ENCODE measurements at places on chromosomes 3 and 15. TPM values are rescaled to one million over a fixed set of nuclear protein-coding genes. Genes with fewer than 3 reads are reported as not detected.

GRCh38 chr3:15796771-15797641 lies 773 bp downstream of the ANKRD28 start:
- peak; percentile 77 for DNase-seq

- no peak for DNase-seq
Observed at GRCh38 chr15:31516874-31517273, 190.2 kb downstream of the KLF13 start.

ABHD17C gene
- total RNA-seq, result 5.4 TPM

PBRM1 gene
- 72.6 TPM for total RNA-seq

DPPA4 gene
- not detected for total RNA-seq

LCTL gene
- total RNA-seq, result 8.9 TPM

CCDC39 gene
- total RNA-seq, result not detected

ECT2 gene
- total RNA-seq, result 37.8 TPM

- DNase-seq, result no peak
Observed at GRCh38 chr3:78029775-78030174, 989.9 kb downstream of the ROBO2 start.

DNA sequence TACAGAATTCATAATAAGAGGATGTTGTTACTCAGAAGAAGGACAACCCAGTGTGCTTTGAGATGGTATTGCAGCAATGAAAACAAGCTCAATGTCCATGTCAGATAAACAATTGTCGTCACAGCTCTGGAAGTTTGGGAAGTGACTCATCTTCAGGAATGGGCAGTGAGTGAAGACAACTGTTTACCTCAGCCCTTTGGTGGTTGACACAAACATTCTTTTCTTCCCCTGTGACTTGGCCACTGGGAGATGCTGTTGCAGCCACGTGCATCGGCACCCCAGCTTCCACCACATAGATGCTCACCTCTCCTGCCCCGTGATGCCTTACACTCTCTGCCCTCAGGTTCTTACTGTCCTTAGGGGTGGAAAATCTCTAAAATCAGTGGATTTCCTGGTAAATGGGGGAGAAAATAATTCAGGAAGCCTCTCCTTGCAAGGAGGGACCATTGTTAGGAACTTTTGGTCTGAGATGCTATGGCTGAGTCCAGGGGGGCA lies 114.1 kb upstream of the GALNT15 start:
- peak; percentile 100 for DNase-seq

DNA sequence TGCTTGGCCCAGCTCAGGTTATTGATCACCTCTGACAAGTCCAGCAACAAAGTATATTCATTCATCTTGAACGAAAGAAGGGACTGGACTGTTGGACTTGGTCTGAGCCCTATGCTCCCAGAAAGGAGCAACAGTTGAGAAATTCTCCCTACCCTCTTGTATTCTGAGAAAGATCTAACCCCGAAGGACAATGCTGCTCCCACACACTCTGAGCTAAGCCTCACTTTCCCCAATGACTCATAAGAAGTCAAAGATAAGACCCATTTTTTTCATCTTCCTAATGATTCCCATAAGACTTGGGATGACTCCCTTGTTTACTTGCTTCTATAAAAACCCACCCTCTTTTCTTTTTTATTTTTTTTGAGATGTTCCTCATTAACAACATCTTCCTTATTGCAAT lies 549.4 kb upstream of the MDFIC2 start:
- DNase-seq, result peak; percentile 91

DNA sequence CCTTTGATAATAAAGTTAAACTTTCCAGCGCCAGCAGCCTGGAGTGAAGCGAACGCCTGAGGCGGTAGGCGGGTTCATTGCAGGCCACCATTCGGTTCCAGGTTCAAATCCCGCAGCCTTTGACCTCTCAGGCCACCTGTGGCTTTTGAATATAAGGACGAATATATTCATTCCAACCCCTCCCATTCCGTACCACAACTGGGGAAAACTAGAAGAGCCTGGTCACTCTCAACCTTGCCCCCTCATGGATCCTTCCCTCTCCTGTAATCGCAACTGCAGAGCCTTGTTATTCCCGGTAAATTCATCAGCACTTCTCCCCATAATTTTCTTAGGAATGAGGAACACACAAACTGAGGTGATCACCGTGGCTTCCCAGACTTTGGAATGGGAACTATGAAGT lies 35.2 kb downstream of the ZIC4 start:
- no peak for DNase-seq

TEX55 gene
- total RNA-seq, result not detected

DNA sequence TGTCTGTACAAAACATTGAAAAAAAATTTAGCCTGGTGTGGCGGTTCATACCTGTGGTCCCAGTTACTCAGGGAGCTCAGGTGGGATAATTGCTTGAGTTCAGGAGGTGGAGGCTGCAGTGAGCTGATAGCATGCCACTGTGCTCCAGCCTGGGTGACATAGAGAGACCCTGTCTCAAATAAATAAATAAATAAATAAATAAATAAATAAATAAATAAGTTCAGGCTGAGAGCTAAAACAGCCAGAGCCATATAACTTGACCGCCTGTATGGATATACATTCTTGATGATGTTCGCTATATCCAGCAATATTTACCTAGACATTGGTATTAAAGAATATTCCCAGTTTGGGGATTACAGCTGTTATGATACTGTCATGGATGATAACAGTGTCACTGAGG lies 146.9 kb downstream of the KCNH8 start:
- DNase-seq, result no peak

ARGFX gene
- total RNA-seq, result not detected

DNA sequence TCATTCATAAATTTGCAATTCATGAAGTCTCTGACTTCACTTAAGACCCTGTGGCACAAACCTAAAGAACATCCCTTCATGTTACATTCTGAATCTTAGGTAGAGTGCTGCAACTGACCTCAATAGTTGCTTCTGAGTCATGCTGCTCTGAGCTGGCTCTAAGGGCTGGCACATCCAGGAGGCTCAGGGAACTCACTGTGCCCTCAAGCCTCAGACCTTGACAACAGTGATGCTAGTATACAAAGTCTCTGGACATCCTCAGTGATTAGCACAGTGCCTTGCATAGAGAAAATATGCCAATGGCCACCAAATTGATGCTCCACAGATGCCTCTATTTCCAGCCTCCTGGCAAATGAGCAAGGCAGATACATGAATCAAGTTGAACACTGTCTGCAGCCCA lies 740.9 kb upstream of the LMCD1 start:
- DNase-seq, result no peak

DNA sequence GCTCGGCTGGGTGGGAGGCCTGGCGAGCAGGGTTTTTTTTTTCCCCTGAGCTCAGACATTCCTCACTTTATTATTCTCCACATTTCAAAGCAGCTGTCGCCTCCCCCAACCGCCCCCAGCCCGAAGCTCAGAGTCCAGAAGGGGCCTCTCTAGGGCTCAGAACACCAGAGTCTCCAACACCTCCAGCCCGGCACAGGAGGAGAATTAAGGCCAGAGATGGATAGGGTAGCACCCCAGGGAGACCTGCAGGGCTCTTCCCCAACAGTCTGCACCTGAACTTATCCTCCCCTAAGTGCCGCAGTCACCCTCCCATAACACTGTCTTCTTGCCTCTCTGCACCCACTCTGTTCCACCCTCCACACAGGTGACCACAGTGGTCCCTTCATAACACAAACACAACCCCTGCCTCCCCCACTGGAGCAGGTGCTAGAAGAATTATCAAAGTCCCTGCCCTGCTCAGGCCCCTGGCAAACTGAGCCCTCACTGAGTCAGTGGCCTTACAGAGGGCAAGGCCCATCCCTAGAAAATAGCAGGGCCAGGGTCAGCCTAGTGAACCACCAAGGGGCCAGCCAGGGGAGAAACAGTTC lies 14.1 kb downstream of the MYL3 start:
- no peak for DNase-seq

GRCh38 chr3:40287248-40287647 lies 22.3 kb upstream of the EIF1B start:
- DNase-seq, result no peak

- DNase-seq, result peak; percentile 34
Observed at GRCh38 chr3:111260878-111261277, 189.3 kb downstream of the NECTIN3 start.

DNA sequence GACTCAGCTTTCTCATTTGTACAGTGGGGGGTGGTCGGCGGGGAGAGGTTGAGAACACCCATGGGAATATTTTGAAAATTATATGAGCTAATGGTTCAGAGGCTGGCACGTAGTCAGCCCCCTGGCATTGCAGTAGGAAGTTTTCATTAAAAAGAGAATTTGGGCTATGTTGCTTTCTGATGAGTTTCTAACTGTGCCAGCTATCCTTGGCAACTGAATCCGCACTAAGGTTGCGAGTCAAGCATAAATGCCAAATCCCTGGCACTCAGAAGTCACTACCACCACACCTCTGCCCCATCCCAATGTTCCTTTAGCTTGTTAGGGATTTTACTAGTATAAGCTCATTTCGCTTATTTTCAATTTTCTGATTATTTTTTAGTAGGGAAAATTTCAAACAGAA lies 91.6 kb downstream of the DNASE1L3 start:
- no peak for DNase-seq

GRCh38 chr15:50219820-50220219 lies 37.8 kb downstream of the SLC27A2 start:
- DNase-seq, result peak; percentile 52

- no peak for DNase-seq
Observed at GRCh38 chr3:28117598-28117997, 123.8 kb upstream of the CMC1 start.

- DNase-seq, result no peak
Observed at GRCh38 chr15:69543681-69544364, 91.2 kb downstream of the RPLP1 start.

GRCh38 chr3:56819016-56819809 lies 17.5 kb upstream of the ARHGEF3 start:
- no peak for DNase-seq

TMC3 gene
- total RNA-seq, result not detected

BFSP2 gene
- total RNA-seq, result not detected

- no peak for DNase-seq
Observed at GRCh38 chr3:54182242-54182641, 59.9 kb downstream of the CACNA2D3 start.

DNA sequence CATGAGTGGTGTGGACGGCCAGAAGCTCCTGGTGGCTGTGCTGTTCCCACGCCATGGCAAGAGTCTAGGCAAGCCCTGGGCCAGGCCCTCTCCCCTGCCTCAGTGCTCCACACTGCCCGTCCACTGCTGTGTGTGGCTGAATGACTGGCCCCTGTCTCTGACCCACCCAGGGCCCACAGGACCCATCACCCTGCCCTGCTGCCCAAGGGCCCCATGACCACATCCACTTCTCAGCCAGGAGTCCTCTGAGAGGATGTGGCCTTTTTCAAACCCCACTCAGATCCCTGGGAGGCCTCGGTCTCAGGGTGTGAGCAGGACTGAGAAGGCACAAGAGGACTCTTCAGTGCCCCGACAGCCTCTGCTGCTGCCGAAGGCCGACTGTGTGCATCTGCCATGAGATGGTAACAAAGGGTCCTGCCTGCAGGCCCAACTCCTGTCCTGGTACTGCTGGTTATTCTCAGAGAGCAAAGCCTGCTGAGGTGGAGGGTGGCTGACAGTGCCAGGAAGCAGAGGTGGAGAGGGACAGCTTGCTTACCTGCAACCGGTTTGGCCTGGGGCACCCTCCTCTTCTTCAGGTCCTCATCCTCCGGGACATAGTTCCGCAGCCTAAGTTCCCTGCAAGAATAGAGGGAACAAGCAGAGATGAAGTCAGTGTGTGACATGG lies 47.5 kb downstream of the PTH1R start:
- DNase-seq, result no peak

- DNase-seq, result no peak
Observed at GRCh38 chr3:16219777-16220176, 45.0 kb downstream of the DPH3 start.

AADACL2 gene
- not detected for total RNA-seq

ISL2 gene
- 1.3 TPM for total RNA-seq

DNA sequence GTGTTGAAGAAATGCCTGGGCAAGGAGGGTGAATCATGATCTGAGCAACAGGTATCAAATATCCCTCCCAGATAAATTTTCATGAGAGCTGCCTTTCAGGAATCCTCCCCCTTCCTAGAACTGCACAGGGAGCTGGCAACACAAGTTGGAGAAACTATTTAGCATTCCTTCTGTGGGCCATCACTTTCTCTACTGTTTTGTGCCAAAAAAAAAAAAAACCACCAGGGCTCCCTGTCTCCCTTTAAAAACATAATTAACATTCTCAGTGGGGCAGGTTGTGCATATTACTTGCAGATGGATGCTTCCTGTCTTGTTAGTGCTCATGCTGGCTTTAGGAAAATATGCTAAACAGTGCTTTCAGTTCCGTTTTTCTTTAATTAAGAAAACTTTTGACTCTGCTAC lies 234.9 kb upstream of the LMCD1 start:
- no peak for DNase-seq

GOLGA8Q gene
- 0.18 TPM for total RNA-seq

ZPLD1 gene
- under 0.01 TPM for total RNA-seq

USP13 gene
- total RNA-seq, result 18.1 TPM
